Ovary (tissue), 10 donors: ENCODE measurements at places on chromosomes 7 and 10.

DNA sequence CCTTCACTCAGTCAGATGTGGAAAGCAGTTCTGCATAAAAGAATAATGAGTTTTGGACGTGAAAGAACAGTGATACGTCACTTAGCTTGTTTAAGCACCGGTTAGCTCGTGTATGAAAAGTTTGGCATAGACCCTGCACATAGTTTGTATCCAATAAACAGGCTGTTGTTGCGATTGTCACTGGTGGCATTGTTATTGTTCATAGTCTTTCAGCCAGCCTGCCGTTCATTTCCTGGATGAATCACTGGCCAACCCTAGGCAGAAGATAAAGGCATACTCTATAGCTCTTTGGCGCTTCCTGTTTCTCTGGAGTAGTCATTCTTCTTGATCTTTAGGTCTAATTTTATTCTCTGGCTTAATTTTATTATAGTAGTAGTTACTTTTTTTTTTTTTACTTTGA, 57.8 kb upstream of the ANKRD30A start:
- DNase-seq, result no peak

DNA sequence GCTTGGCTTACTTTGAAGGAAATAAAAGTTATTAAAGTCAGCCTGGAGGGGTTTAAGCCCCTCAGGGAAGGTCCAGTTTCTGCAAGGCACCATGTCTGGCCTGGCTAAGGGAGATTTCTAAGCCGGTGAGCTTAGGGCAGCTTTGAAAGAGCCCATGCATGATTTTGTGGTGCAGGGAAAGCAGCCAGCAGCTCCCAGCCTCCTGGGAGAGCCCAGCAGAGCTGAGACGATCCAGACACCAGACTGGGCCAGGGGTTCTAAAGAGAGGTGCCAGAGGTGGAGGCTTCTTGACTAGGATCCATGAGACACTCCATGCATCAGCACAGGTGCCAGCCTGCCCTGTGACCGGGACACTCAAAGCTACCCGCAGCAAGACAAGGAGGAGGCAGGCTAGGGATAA, 59.6 kb upstream of the MKX start:
- DNase-seq, result no peak

GRCh38 chr7:132001146-132001545, 444.7 kb upstream of the PODXL start:
- no peak for DNase-seq

- DNase-seq, result peak; percentile 58
These were observed 17.7 kb upstream of the TTYH3 start for GRCh38 chr7:2613931-2614600.

DNA sequence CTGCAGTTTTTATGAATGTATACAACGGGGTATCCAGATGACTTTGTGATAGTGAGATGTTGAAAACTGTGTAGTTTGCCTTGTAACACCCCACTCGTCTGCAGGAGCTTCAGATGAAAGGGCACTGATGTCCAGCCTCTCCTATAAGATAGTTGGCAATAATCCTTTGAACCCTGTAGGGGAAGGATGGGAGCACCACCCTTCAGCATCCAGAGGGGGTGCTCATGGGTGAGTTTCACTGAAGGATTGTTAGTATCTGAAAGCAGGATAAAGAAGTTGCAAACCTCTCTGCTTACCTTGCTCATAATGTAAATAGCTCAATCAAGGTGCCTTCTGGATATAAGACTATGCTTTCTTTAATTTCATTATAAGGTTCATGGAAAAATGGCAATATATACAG, 201.5 kb downstream of the TMEM178B start:
- no peak for DNase-seq

GRCh38 chr7:21947056-21947455, 1.4 kb upstream of the CDCA7L start:
- DNase-seq, result no peak

DNA sequence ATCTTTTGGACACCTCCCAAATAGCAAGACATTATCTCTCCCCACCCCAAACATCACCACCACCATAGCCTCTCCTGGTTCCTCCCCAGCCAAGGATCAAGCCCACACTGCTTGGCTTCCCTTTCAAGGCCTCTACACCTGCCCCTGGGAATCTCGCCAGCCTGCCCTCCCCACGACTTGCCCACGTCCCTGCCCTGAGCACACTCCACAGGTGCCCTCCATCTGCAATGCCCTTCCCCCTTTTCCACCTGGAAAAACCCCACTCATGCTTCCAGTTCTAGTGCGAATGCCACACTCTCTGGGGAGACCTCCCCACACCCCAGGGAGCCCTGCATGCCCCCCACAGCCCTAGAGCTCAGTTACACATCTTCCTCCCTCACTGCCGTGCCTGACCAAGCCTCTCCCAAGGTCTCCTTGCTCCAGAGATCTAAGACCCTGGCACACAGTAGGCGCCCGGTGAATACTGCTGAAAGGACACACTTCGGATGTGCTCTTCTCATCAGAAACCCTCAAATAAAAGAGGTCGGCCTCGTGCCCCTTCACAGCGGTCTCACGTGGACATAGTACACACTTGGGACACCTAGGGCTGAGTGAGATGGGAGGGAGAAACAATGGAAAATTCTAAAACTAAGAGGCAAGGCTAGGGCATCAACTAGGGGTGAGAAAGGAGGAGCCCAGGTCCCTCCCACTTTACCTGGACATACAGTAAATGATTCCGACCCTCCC, 91.4 kb downstream of the DLG5 start:
- DNase-seq, result no peak

DNA sequence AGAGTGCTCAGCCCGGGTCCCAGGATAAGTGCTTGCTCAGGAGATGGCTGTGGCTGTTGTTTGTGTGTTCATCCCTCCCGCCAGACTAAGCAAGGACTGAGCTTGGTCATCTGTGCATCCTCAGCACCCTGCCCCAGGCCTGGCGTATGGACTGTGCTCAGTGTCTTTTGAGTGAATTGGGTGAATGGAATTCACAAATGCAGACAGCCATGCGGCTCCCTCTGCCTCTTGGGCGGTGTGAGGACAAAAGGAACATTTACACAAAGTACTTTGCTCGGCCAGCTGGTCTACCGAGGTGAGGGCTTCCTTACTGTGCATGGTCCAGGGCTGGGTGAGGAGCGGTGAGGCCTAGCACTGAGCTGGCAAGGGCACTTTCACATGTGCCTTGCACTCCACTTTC, 120.2 kb downstream of the CDH23 start:
- DNase-seq, result no peak

DNA sequence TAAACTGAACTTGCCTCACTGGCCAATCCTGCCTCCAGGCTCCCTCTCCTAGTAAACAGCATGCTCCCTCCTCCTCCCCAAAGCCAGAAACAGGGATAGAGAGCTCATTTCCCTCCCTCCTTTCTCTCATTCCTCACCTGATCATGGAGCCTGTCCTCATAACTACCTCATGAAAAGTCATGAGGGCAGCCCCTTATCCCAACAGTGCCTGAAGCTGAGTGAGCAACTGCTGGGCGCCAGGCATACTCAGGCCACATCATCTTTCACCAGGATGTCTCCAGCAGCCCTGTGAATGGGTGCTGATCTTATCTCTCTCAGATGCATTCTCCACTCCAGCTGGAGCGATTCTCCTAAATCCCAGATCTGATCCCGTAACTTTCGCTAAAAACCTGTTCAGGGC, 307.2 kb downstream of the PRPF18 start:
- DNase-seq, result no peak

- DNase-seq, result no peak
These were observed 287.2 kb downstream of the GFRA1 start for GRCh38 chr10:115985786-115986185.

DNA sequence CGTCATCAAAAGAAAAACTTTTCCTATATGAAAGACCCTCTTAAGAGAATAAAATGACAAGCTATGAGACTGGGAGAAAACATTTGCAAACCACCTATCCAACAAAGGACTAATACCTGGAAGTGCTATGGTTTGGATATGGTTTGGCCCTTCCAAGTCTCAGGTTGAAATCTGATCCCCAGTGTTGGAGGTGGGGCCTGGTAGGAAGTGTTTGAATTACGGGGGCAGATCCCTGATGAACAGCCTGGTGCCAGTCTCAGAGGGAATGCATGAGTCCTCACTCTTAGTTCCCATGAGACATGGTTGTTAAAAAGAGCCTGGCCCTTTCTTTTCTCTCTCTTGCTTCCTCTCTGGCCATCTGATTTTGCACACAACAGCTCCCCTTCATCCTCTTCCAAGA, 6.3 kb downstream of the ALDH18A1 start:
- no peak for DNase-seq

GRCh38 chr7:110975486-110975885, 115.4 kb upstream of the LRRN3 start:
- no peak for DNase-seq

GRCh38 chr7:47337531-47337930, 244.4 kb downstream of the TNS3 start:
- no peak for DNase-seq

- DNase-seq, result no peak
These were observed 431.1 kb upstream of the LRGUK start for GRCh38 chr7:133696056-133696455.

- peak; percentile 45 for DNase-seq
These were observed 59.8 kb upstream of the CHST15 start for GRCh38 chr10:124153023-124153826.

DNA sequence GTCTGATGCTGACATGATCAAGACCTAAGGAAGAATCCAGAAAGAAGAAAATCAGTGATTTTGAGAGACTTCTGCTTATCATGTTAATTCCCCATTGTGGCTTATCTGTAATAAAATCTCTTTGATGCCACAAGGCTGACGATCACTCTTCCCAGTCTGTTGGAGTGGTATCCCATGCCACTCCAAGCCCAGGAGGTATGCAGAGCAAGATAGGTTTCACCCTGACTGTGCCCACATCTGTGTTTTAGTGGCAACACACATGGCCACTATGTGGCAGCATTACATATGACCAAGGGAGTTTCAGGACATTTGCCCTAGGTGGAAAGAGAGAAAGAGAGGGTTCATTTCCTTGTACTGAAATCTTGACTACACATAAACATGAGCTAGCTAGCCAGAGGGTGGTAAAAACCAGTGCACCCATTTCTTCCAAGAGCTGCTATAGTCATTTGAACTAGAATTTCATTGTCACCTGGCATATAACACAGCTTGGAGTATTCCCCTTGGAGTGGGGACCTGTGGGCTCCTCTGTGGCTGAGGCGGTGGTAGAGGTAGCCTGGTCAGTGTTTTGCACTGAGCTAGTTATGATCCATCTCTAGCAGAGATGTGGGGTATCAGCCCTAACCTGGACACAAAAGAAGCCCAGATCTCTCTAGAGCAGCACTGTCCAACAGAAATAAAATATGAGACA, 20.8 kb downstream of the LAMB4 start:
- no peak for DNase-seq

DNA sequence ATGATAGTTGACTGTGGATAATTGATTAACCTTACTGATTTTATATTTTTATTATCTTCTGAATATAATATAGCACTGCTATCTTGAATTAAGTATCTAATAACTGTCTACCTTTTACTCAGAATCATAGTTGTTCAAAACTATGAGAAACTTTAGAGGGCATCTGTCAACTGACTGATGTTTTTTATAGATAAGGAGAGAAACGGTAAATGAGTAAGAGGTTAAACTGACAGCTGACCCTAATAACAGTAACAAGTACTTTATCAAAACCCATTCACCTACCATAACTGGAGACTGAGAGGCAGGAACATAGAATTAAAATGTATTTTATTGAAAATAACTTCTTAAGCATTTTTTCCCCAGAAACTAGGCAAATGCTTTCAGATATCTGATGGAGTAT, 62.2 kb downstream of the CYP51A1 start:
- DNase-seq, result no peak

DNA sequence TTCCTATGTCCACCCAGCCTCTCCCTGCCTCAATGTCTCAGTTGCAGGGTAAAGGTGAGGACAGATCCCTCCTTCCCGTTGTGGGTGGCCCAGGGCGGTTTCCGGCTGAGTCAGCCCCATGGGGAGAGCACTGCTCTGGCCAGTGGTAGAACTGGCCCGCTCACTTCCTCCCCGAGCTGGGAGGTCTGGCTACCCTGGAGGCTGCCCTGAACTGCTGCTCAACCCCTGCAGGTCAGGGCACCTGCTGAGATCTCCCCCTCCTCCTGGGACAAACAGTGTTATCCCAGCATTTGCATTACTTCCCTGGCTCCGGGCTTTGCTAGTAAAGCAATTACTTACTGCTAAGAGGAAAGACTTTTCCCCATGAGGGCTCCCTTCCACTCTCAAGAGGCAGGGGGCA, 21.4 kb upstream of the IMPDH1 start:
- DNase-seq, result no peak

- DNase-seq, result no peak
These were observed 29.8 kb downstream of the DIP2C start for GRCh38 chr10:659688-660141.

DNA sequence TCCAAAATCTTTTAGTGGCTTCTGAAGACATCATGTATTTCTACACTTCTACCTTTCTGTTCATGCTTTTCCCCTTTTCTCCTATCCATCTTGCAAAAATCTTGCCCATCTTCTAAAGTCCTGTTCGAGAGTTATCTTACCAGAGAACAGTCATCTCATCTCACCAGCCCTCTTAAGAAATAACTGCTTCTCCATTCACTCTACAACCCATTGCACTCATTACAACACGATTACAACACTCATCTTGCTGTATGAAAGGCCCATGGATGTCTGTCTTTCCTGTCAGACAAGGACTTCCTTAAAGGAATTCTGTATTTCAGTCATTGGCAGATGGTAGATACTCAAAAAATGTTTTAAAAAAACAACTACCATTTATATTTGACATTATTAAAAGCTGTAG, 30.8 kb downstream of the ZNF438 start:
- no peak for DNase-seq

- DNase-seq, result no peak
These were observed 192.6 kb downstream of the MGMT start for GRCh38 chr10:129659508-129660268.

- DNase-seq, result no peak
These were observed 130.0 kb downstream of the FAM53B start for GRCh38 chr10:124614003-124614659.

DNA sequence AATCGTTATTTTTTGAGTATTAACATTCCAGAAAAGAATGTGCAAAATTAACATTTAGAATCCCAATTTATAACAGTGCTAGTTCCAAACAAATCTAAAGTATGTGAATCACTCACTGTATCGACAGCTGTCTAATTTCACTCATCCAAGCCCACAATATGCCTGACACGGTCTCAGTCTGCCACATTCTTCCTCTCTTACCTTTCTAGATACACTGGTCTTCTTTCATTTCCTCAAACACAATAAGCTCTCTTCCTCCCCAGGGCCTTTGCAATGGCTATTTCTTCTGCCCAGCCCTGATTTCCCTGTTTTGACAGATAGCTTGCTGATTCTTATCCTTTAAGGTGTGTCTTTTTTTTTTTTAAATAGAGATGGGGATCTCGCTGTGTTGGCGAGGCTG, 48.8 kb downstream of the UBE2H start:
- no peak for DNase-seq

- DNase-seq, result no peak
These were observed 149.2 kb downstream of the PAXIP1 start for GRCh38 chr7:154853727-154854095.

- no peak for DNase-seq
These were observed 6.9 kb upstream of the CREB3L2 start for GRCh38 chr7:138008588-138009349.

DNA sequence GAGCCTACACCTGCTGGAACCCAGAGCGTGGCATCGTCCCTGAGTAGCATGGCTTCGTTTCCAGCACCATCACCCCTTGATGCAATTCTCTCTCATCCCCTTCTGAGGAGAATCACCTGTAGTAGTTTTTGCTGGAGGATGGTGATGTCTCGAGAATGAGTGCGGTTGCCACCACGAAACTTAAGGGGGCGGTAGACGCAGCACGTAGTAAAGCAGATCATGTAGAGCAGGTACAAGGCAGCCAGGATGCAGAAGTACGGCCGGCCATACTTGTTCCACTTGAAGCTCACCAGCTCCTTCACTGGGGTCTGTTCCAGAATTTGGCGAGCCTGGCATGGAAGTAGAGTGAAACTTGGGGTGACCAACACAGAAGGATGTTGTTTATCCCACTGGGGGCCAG, 8.1 kb downstream of the TRPV5 start:
- DNase-seq, result no peak
